ENCODE measurements at places on chromosomes 1 and 21.

- no peak for DNase-seq
Observed at GRCh38 chr1:240111558-240111957, 19.9 kb downstream of the FMN2 start.

GRCh38 chr1:111571987-111572386 is 47.6 kb upstream of the RAP1A start:
- DNase-seq, result no peak

- DNase-seq, result no peak
Observed at GRCh38 chr1:5480906-5481305, 511.3 kb downstream of the NPHP4 start.

- DNase-seq, result no peak
Observed at GRCh38 chr1:125064481-125064880, 3879.7 kb downstream of the SRGAP2C start.

- no peak for DNase-seq
Observed at GRCh38 chr1:76826072-76826845, 41.0 kb upstream of the ST6GALNAC5 start.

DNA sequence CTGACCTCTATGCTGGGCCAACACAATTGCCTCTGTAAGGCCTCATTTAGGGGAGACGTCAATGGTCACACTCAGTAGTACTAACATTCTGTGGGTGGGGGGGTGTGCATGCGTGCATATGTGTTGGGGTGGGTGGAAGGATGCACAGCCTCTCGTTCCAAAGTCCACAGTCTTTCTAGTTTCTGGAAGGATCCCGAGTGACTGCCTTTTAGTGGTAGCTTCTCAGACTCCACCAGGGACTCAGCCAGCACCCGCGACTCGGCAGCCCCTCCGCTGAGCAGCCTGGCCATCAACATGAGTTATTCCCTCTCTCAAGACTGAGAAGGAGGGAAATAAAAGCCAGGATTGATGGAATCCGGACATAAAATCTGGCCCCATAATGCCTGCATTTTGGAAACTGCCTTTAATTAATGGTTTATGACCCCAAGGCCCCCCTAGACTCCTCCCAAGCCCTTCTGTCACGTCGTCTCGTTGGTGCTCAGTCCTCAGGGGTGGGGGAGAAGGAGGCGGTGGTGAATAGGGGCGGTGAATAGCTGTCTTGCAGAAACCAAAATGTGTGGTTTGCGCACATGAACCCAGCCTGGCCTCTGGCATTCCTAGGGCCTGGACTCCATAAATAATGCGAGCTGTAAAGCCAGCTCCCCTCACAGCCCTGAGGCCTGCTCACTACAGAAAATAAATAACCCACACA is 65.1 kb upstream of the TMEM51 start:
- DNase-seq, result peak; percentile 58

GRCh38 chr1:27435566-27436203 is 43.3 kb downstream of the GPR3 start:
- DNase-seq, result no peak

DNA sequence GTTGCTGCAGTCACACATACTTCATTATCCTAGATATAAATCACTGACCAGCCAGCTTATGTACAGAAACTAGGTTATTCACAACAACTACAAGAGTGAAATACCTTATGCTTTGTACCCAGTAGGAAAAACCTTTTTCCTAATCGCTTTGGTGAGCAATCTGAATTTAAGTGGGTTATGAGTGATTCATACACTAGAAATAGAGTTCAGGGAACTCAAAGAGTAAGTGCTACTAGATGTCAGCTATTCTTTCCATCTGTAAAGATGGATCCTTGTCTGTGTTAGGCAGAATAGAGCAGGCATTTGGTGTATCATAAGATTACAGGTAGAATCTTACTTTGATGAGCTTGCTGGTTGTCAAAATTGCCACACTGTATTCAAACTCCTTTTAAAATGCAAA is 101.9 kb downstream of the ZNF644 start:
- DNase-seq, result no peak

GRCh38 chr1:160362168-160362957 is 4.5 kb upstream of the NHLH1 start:
- DNase-seq, result no peak

- DNase-seq, result no peak
Observed at GRCh38 chr21:25501996-25502665, 105.2 kb downstream of the MRPL39 start.

- peak; percentile 78 for DNase-seq
Observed at GRCh38 chr1:59375321-59376220, 78.7 kb downstream of the FGGY start.

DNA sequence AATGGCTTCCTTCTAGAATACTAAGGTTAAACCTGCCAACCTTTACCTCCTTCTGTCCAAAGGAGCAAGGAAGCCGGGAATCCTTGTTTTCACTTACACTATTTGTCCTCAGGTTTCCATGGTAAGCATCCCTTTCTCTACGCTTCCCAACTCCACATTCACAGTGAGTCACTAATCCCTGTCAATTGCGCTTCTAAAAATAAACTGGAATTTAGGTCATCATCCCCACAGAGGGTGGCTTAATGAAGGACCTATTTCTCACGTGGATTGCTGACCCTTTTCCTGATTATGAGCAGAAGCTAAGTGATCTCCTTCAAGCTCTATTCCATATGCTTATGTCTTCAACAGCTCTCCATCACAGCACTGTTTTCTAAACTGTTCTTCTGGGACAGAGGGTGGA is 39.9 kb upstream of the ABCA4 start:
- peak; percentile 13 for DNase-seq

DNA sequence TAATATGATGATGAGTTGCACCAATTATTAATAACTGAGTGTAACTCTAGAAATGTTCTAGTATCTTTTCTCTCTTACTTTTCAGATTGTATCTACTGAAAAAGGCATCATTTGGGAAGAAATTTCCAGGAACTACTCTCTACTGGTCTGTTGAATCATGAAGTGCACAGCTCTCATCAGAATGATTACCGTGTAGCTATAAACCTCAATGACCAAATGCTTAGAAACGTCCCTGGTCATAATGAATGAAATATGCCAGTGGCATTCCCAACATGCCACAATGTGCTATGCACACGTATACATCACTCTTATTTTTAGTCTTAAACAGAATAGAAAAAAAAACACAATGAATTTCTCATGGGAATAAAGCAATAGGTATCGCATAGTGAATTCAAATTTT is 534.3 kb upstream of the OLFM3 start:
- no peak for DNase-seq

- DNase-seq, result no peak
Observed at GRCh38 chr1:205604059-205604458, 27.8 kb downstream of the ELK4 start.

GRCh38 chr1:167555971-167556714 is 2.6 kb upstream of the CREG1 start:
- DNase-seq, result peak; percentile 75

DNA sequence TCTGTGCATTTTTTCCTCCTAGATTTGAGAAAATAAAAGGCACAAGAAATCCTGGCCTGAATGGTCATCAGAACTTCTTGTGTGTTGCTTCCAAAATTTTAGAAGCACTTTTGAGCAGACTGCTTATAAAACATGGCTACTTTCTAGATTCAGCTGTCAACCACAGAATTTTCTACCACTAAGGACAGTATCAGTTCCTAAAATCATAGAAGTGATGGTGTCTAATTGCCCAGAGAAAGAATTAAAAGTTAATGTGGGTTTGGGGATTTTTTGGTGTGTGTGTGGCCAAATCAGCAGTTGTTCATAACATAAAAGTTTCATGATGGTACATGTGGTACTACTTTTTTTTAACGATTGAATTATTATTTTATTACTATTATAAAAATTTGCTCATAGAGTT is 171.4 kb upstream of the SNX7 start:
- no peak for DNase-seq

DNA sequence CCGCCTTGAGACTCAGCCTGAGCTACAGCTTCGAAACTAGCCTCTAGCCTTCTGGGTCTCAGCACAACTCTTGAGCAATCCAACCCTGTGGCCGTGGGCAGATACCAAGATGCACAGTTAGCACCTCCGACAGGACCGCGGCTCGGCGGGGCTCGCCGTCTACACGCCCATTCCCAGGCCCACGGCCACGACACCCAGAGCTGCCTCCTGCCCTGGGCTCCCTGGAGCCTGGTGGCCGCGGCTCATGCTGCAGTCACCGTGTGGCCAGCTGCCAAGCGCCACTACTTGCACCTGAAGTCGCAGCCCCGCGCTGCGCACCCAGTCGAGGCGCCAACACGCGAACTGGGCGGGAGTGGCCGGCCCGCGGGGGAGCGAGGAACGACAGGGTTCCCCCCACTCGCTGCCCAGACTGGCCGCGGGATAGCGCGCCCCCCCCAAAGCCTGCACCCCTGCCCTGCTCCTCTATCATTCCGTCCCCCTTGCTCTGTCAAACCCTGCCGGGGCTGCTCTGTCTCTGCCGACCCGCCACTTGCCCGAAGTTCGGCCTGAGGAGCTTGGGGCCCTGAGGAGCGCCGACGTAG is 729 bp upstream of the CDCA8 start:
- peak; percentile 34 for DNase-seq

DNA sequence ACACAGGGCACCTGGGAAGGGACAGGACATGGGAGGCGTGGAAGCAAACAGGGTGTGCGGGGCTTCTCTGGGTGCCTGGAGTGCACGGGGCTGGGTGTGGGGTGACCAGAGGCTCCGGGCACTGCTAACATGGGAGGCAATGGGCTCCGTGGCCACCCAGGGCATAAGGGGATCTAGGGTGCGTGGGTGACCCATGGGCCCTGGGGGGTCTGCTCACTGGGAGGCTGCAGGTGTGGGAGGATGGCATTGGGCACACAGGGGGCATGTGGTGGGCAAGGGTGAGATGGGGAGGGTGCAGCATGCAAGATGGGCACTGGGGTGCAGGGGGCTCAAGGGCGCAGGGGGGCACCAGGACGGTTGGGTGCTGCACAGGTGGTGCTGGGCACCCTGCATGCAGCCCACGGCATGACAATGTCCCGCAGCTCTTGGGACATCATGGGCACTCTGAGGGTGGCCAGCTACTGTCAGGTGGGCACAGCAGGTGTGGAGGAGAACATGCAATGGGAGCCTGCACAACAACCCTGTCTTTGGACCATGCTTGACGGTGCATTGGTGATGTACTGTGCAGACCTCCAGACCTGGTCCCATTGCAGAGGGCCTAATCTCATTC is 15.1 kb downstream of the TRIM11 start:
- DNase-seq, result no peak

DNA sequence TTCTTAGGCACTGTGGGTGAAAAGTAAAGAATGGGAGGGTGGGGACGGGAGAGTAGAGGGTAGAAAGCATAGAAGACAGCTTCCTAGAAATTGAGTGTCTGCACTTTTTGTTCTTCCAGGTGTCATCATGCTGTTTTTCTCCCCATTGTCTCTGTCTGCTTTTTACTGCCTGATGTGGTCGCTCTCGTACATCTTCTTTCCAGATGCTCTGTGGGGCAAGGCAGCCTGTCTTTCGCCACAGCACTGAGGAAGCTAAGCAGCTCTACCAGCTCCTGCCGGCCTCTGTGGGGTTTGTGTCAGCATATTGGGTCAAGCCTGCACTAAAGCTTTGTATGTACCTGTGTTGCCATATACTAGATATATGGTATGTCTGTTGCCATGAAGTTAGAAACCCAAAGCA is 13.2 kb downstream of the TMEM269 start:
- no peak for DNase-seq

DNA sequence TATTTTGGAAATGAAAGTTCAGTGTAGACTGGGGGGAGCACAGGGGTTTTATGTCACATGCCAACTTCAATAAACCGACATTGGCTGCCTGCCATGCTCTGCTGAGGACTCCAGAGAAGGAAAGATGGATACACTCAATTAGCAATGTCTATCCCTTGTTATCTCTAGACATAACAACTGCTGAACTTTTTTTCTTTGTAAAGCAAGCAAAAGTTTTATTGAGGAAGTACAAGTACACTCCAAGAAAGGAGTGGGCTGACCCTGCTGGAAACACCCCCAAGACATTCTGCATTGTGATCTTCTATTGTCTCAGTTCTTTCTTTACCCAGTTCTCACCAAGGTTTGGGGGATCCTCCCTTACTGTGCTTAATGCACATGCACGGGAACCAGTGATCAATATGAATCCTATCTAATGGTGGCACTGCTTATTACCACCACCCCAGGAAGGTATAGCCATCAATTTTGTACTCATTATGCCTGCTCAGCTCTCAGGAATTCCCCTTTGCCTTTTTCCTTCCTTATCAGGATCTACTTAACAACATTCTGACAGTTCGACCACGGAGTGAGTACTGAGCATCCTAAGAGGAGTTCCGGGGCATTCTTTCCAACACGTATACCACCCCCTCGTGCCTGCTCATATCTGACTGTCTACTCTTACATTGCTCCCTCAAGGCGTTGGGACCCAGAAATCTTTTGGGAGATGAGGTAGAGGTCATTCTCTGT is 28.7 kb downstream of the SYNJ1 start:
- no peak for DNase-seq

- DNase-seq, result peak; percentile 67
Observed at GRCh38 chr1:20185834-20186782, at the start of the genes PLA2G2C and UBXN10. Gene PLA2G2C (minus strand): TSS chr1:20186518. CDS start chr1:20177363, 9,155 bp downstream. Gene UBXN10 (plus strand): TSS chr1:20186096. CDS start chr1:20190562, 4,466 bp downstream.

DNA sequence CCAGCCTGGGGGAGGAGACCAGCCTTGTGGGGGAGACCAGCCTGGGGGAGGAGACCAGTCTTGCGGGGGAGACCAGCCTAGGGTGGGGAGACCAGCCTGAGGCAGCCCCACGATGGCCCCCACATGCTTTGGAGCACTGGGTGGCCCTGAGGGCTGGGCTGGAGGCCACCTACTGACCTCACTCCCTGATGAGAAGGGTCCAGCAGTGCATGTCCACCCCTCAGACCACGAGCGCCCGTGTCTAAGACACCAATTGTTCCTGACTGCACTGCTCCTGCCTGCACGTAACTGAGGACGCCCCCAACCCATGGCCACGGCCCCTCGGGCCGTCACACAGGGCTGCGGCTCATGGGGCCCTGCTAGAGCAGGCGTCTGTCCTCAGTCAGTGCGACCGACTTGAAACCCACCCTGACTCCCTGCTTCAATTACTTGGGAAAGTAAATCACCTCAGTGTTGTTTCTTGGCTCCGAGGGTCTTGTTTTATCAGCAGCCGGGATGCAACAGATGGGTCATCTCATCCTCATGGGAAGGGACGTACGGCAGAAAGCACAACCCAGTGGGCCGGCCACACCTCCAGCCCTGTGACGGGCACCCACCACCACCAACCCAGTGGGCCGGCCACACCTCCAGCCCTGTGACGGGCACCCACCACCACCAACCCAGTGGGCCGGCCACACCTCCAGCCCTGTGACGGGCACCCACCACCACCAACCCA is at the start of gene SPATC1L:
Gene SPATC1L, minus strand, starts transcription at position 550 of the 715 bp plus-strand sequence. CDS start 1,643 bp downstream, outside the sequence.
- peak; percentile 42 for DNase-seq

GRCh38 chr1:90204780-90205179 is 209.9 kb downstream of the ZNF326 start:
- no peak for DNase-seq

GRCh38 chr1:229803626-229804217 is 177.7 kb downstream of the URB2 start:
- peak; percentile 4 for DNase-seq

Measured in SW480 (cell line).